Activated CD8-positive, alpha-beta memory T cell treated with anti-CD3 and anti-CD28 coated beads for 24 hours (primary cell): ENCODE measurements at places on chromosomes 7 and 10.
A peak's percentile ranks its signal among the peaks of the same experiment; 100 is the strongest.

- DNase-seq = no peak
These were observed 348.8 kb upstream of the C7orf33 start for GRCh38 chr7:148241700-148242293.

- no peak for DNase-seq
These were observed 10.6 kb downstream of the LRRC27 start for GRCh38 chr10:132342553-132342952.

DNA sequence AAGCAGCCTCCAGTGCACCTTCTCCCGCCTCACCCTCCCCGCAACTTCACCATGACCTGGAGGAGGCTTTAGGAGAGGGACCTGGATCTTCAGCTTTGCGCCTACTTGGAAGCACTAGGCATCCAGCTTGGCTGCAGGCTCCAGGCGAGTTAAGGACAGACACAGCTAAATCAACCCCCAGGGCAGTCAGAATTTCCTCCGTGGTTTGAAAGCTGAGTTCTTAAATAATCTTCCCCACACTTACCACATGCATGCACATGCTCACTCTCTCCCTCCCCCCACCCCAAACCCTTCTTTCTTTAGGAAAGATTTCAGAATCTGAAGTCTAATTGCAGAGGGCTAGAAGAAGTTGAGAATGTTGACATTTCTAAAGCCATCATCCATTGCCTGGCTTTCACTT is 36.7 kb upstream of the LRRC4 start:
- DNase-seq = no peak

- DNase-seq = no peak
These were observed 240.6 kb downstream of the DGKI start for GRCh38 chr7:137606061-137606674.

DNA sequence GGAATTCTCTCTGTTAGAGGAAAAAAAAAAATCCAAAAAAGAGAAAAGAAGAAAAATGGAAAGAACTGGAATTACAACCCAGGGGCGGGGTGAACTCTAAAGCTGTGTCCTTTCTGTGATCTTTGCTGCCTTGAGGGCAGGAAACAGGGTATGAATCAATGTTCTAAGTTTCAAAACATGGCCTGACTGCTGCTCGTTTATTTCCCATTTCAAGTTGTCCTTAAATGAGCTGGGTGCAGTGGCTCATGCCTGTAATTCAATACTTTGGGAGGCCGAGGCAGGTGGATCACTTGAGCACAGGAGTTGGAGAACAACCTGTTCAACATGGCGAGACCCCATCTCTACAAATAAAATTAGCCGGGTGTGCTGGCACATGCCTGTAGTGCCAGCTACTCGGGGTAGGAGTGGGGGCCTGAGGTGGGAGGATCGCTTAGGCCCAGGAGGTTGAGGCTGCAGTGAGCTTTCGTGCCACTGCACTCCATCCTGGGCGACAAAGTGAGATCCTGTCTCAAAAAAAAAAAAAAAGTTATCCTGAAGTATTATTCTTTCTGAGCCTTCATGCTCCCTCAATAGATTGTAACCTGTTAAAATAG is 24.7 kb upstream of the TFAM start:
- no peak for DNase-seq

GRCh38 chr10:105062951-105063350 is 421.9 kb downstream of the SORCS3 start:
- DNase-seq = no peak

- DNase-seq = no peak
These were observed 184.5 kb downstream of the ADAM12 start for GRCh38 chr10:126203746-126204145.

GRCh38 chr7:28700790-28701203 is 257.3 kb downstream of the TRIL start:
- no peak for DNase-seq

DNA sequence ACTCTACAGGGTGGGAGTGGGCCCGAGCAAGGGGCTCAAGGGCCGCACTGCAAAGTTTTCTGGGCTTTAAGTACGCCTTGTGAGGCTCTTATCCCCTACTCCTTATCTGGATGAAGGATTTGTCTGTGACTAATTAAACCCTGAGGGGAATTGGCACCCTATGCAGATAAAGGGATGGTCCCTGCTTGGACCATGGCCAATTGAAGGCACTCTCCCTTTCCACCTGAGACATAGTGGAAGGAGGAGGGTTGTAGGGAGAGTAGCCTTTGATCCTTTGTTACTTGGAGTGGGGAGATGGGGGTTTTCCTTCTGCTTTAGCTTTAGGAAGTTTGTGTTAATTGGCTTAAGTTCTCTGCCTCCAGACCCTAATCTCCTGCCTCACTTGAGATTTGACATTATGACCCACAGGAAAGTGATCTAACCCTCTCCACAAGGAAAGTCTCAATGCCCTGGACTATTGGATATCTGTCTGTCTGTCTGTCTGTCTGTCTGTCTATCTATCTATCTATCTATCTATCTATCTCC is 1158.8 kb upstream of the SORCS1 start:
- no peak for DNase-seq

- DNase-seq = no peak
These were observed 414.9 kb downstream of the GLRX3 start for GRCh38 chr10:130550952-130551674.

GRCh38 chr7:155580367-155580766 is 34.0 kb upstream of the CNPY1 start:
- DNase-seq = no peak

DNA sequence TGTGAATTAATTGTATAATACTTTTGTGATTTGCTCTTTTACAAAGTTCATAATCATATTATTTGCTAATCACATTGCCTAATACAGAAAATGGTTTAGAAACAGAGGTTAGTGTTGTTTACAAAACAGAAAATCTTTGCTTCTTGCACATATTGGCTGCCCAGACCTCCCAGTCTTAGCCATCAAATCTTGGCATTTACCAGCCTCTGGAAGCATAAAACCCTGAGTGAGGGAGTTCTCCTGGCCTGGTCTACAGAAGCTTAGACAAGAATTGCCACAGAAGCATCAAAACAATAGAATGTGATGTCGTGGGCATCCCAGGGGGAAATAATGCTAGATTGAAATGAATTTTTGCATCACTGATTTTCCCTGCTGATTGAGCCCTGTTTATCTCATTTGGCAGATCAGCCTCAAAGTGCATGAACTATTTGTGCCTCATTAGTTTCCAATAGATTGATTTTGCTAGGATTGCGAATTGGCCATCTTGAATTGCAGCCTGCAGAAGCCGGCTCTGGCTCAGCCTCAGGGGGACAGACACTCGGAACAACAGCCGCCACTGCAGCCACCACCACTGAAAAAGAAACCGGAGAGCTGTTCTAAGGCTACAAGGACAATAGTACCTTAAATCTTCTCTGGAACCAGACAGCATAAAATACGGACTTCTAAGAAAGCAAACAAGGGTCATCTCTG is 11.1 kb upstream of the SORBS1 start:
- no peak for DNase-seq

- DNase-seq = no peak
These were observed 72.5 kb downstream of the MICALL2 start for GRCh38 chr7:1386623-1387220.

DNA sequence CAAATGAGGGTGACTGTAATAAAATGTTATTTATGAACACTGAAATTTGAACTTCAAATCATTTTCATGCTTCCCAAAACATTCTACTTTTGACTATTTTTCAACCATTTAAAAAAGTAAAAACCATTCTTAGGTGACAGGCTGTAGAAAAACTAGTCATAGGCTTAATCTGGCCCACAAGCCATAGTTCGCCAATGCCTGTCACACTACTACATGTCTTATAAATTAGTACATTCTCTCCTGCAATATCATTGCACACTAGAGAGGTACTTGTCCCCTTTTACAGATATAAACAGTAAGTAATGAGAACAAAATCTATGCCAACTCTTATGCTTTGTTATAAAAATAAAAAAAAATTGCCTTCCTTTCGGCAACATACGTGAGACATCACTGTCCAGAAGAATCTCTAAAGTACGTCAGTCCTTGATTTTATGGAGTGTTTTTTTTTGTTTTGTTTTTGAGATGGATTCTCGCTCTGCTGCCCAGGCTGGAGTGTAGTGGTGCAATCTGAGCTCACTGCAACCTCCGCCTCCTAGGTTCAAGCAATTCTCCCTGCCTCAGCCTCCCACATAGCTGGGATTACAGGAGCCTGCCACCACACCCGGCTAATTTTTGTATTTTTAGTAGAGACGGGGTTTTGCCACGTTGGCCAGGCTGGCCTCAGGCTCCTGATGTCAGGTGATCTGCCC is 23.2 kb downstream of the UPF2 start:
- DNase-seq = no peak

- DNase-seq = no peak
These were observed 73.6 kb downstream of the ATXN7L1 start for GRCh38 chr7:105802604-105803428.

DNA sequence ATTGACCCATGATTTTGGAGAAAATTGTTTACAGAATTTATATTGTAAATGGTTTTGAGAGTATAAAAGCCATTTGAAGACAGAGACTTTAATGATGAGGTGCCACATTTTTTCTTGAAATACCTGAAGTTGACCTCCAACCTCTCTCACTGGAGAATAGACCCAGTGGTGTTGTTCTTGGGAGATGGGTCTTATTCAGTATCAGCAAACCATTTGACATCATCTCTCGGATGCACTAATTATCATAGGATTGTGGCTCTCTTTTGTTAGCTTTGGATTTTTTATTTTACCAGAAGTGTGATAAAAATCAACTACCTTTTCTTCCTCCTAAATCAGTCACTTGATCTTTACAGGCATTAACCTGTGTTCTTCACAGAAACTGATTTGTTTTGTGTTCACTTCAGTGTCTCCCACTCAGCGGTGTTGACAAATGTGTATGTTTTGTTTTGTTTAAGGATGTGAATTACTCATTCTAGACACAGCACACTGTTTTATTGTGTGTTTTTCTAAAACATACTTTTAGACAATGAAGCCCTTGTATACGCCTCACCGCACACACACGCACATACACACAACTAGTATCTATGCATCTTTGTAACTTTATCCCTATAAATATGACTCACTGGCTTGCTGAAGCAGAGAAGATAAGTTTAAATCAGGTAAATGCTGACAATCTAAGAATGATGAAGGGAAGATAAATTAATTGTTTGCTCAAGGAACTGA is 455.6 kb downstream of the INHBA start:
- DNase-seq = no peak

- DNase-seq = no peak
These were observed 551.0 kb upstream of the ZWINT start for GRCh38 chr10:56912043-56912442.

DNA sequence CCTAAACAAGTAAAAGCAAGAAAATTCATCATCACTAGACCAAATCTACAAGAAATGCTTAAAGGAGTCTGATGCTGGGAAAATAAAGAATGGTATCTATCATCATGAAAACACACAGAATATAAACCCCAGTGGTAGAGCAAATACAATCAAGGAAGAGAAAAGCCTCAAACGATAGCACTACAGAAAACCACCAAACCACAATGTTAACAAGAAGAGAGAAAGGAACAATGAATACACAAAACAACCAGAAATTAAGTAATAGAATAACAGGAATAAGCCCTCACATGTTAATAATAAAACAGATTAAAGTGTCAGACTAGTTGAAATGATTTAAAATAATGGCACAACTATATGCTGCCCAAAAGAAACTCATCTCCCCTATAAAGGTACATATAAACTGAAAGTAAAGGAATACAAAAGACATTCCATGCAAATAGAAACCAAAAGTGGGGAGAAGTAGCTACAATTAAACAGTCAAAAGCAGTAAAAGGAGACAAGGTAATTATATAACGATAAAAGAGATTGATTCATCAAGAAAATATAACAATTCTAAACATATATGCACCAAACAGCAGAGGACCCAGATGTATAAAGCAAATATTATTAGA is 77.3 kb downstream of the JMJD1C start:
- no peak for DNase-seq

DNA sequence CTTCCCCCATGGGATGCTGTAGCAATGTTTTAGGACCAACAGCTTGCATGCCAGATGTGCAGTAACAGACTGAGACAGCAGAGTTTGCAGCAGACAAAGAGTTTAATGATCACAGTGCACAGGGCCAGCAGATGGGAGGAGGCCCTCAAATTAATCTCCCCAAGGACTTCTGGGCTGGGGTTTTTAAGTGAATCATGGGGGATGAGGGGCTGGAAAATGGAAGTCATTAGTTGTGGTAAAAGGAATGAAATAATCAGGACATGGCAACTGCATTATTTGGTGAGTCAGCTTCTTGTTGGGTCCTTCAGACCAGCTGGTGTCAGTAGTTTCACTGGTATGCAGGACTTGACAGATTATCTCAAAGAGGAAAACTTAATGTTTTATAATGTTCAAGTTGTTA is 12.6 kb upstream of the NRBF2 start:
- no peak for DNase-seq

DNA sequence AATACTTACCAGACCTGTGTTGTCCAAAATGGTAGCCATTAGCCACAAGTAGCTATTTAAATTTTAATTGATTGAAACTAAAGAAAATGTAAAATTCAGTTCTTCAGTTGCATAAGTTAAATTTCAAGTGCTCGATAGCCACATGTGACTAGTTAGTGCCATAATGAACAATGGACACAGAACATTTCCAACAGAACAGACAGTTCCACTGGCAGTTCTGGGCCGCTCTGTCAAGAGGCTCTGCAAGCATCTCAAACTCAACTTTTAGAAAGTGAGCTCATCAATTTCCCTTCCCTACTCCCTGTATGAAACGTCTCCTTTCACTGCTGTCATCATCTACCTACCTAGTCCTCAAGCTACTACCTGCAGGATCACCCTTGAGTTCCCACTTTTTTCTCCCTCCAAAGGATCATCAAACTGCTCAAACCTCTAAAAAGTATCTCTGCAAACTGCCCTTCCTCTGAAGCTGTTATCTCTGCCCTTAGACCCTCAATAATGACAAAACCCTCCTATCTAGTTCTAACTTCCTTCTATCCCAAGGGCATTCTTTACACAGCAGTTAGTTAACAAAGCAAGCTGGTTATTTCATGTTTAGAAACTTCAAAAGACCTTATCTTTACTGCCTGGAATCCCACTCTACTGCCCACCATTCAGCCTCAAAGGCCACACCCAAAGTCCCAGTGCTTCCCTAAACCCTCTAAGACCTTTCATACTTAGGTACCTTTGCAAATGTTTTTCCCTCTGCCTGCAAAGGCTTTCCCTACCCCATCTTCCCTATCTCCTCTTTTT is 20.6 kb downstream of the SHTN1 start:
- no peak for DNase-seq

DNA sequence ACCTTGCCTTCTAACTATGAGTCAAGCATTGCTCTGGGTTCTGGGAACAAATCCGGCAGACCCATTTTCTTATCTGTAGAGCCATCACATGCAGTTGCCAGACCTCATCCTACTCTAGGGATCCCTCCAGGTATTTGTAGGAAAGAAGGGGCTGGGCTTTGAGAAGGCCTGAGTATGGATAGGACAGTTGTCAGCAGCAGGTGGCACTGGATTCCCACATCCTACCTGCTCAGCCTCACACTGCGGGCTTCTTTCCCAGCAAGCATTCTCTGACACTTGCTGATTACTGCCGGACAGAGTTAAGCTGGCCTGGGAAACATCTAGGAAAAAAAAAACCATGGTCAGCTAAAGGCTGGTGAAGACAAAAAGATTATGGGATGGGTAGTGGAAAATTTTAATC is 224.1 kb downstream of the CCSER2 start:
- DNase-seq = no peak

- DNase-seq = peak; percentile 74
These were observed 122.8 kb downstream of the UBE2H start for GRCh38 chr7:129829737-129830631.

- DNase-seq = no peak
These were observed 1.4 kb downstream of the HSPA12A start for GRCh38 chr10:116740971-116741370.

GRCh38 chr10:71534568-71535194 is 138.0 kb downstream of the CDH23 start:
- no peak for DNase-seq

- DNase-seq = no peak
These were observed 114.2 kb upstream of the DGKB start for GRCh38 chr7:15016766-15017165.

- DNase-seq = no peak
These were observed 67.2 kb upstream of the NME8 start for GRCh38 chr7:37781156-37781555.
